ENCODE measurements at places on chromosomes 7 and 10. TPM values are rescaled to one million over a fixed set of nuclear protein-coding genes. Genes with fewer than 3 reads are reported as not detected.

Gene FEZF1
- total RNA-seq, result not detected

Gene TRIM74
- not detected for total RNA-seq

Gene POM121C
- 35.7 TPM for total RNA-seq

- H3K27me3 ChIP-seq, result no peaks in the 10 kb centered on the region
- no peak for DNase-seq
- H3K36me3 ChIP-seq, result no peaks in the 10 kb centered on the region
- H3K4me1 ChIP-seq, result no peaks in the 10 kb centered on the region
These were observed 316.1 kb downstream of the CCDC3 start for GRCh38 chr10:12685261-12686058.

DNA sequence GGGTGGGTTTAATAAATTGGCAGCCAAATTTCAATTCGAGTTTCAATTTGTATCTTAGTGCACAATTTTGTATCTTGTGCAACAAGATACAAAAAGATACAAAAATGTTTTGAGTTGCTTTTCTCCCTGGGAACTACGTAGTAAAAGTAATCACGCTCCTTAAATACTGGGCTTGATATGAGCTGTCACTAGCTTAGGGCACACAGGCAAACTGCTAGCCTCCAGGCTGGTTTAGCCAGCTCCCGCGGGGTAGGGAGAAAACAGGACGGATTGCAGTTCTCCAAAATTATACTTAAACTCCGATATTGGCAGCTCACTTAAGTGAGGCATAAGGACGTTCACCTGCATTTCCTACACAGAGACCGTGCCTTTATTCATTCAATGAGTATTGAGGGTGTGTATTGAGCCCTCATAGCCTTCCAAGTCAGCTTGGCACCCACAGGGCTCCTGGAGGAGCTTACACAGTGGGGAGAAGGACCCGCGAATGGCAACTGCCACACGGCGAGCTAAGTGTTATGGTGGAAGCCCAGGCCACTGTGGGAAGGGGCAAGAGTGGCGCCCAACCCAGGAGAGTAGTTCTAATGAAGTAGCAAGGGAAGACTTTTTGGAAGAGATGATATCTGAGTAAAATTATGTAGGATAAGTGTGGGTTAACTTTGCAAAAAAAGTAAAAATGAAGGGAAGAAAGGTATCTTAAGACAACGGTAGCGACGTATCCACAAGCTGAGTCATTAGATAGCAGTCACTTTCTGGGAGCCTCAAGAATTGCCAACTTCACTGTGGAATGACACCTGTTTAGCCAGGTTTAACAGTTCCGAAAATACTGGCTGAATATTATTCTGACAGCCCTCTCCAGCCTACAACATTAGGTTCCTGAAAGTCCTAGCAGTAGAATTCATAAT, 1.6 kb upstream of the EPC1 start:
- no peak overlapping the region for H3K4me3 ChIP-seq
- H3K27ac ChIP-seq, result no peak overlapping the region
- H3K36me3 ChIP-seq, result peaks cover 13% of the 10 kb centered on the region
- no peaks in the 10 kb centered on the region for H3K27me3 ChIP-seq
- peaks cover 83% of the 10 kb centered on the region for H3K4me1 ChIP-seq
- no peak for DNase-seq

Gene KCP
- total RNA-seq, result 0.70 TPM

- no peaks in the 10 kb centered on the region for H3K27me3 ChIP-seq
- H3K27ac ChIP-seq, result peak overlapping the region; percentile 98
- H3K4me1 ChIP-seq, result peaks cover 41% of the 10 kb centered on the region
- H3K36me3 ChIP-seq, result peaks cover 77% of the 10 kb centered on the region
- H3K4me3 ChIP-seq, result peak overlapping the region; percentile 55
These were observed 902 bp upstream of the CLDN15 start for GRCh38 chr7:101238226-101239182.

Gene TEX36
- total RNA-seq, result not detected

DNA sequence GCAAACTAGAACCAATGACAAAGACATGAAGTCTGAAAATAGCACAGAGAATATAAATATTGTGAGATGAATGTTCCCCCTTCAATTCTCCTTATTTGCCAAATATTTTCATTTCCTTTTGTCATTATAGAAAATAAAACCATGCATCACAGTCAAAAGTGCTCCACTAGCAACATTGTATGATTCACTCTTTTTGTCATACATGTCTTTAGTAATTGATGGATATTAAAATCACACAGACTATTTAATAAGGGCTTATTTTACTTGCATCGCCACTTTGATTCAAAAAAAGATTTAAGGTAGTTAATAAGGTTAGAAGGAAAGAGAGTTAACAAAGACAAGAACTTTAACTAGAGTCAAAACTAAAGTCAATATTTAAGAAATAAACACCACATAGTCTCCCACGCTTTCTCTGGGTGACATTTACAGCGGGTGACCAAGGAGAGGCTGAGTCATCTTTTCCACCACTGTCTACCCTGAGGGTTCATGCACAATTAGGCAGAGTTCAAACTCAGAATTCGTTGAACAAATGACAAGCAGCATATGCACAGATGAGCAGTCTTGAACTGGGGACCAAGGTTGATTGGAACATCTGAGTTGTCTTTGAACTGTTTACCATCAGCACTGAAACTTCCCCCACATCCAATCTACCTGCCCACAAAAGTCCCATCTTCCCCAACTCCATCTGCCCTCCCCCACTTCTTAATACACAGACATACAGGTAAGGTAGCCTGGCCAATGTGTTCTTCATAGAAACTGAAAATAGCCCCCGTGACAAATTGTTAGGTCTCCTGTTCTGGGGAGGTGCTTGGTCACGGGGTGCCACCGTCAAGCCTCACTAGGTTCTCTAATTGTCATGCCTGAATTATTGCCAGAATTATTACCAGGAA, 42.5 kb downstream of the C7orf25 start:
- H3K4me1 ChIP-seq, result no peaks in the 10 kb centered on the region
- H3K27me3 ChIP-seq, result no peaks in the 10 kb centered on the region
- no peak overlapping the region for H3K4me3 ChIP-seq
- H3K36me3 ChIP-seq, result no peaks in the 10 kb centered on the region

DNA sequence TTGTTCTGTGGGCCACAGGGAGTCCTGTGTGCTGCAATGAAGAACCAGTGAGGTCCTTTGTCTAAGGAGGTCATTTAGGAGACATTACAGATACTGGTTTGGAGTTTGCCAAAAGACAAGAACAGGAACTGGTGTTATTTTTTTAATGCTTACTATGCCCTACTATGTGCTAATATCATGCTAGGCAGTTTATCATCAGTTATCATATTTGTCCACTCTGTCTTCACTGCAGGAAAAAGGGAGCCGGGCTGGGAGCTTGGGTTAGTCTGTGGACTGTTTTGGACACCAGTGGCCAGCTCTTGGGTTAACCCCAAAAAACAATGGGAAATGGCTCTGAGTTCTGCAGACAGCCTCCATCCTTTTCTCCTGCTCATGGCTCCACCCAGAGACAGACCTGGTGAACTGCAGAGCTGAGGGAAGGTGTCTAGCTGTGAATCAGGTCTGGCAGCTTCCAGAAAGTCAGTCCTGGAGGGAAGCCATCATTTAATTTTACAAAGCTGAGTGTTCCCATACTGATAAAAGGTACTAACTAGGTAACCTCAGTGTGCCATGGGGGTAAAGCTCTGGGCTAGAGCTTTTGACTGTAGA, 101.2 kb upstream of the ZNF746 start:
- no peaks in the 10 kb centered on the region for H3K27me3 ChIP-seq
- H3K4me1 ChIP-seq, result no peaks in the 10 kb centered on the region
- no peak overlapping the region for H3K4me3 ChIP-seq
- H3K27ac ChIP-seq, result no peak overlapping the region
- H3K36me3 ChIP-seq, result peaks cover 22% of the 10 kb centered on the region

Gene WNT2
- 6.2 TPM for total RNA-seq

DNA sequence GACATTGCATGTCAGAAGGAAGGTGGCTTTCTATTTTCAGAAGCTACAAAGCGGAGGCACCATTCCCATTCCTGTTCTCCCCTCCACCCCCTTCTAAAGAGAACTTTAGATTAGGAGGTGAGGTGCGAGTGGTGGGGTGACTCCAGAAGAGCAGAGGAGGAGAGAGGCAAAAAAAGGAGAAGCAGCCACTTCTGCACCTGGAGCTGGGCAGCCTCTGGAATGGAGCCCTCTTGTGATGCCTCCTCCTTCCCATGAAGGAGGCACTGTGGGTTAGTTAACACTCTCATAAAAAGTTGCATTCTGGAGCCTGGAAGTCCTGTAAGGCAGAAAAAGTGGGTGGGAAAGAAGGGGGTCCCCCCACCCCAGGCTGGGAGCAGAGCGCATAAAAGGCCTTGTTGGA, 4.8 kb downstream of the PTF1A start:
- H3K27ac ChIP-seq, result no peak overlapping the region
- H3K27me3 ChIP-seq, result peaks cover 4% of the 10 kb centered on the region

DNA sequence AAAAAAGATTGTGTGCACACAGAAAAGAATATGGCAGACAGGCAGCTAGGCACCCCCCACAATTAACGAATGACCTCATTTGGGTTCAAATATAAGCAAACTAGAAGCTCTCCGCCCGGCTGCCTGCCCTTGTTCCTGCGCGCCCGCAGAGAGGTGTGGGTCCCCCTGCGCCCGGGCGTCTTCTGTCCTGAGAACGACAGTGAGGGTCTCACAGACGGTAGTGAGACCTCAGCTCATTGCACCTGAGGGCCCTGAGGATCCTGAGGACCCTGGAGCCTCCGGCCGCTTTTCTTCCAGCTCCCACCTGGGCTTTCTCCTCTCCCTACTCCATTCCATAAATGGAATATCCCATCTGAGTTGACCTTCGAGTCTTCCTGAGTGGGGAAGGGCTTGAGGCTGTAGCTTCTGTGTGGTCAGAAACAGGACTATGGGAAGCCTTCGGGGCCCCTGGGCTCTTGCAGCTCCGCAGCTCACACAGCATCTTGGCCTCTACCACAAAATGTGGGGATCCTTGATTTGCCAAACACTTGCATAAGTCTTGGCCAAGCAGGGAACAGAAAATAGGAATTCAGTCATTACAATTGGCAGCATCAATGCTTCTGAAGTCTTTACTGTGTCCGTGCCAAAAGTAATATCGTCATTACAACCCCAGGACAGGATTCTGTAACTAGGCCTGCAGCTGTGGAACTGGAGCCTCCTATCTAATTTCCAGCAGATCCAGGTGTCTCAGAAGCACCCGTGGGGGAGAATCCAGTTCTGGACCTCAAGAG, 43.8 kb downstream of the JAKMIP3 start:
- no peaks in the 10 kb centered on the region for H3K36me3 ChIP-seq
- no peak for DNase-seq

DNA sequence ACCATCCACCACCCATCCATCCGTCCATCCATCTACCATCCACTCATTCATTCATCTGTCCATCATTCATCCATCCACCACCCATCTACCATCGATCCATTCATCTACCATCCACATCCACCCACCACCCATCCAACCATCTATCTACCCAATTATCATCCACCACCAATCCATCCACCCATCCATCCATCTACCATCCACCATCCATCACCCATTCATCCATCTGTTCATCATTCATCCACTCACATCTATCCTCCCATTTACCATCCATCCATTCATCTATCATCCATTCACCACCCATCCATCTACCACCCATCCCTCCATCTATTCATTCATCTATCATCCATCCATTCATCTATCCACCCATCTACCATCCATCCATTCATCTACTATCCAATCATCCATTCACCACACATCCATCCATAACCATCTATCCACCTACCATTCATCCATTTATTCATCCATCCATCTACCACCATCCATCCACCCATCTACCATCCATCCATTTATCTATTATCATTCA, 188.8 kb downstream of the JCAD start:
- no peaks in the 10 kb centered on the region for H3K4me1 ChIP-seq
- no peaks in the 10 kb centered on the region for H3K27me3 ChIP-seq
- no peak overlapping the region for H3K27ac ChIP-seq
- no peaks in the 10 kb centered on the region for H3K36me3 ChIP-seq
- DNase-seq, result no peak

Gene NRCAM
- total RNA-seq, result 4.1 TPM

- peaks cover 26% of the 10 kb centered on the region for H3K27me3 ChIP-seq
- no peaks in the 10 kb centered on the region for H3K36me3 ChIP-seq
- no peaks in the 10 kb centered on the region for H3K4me1 ChIP-seq
- H3K27ac ChIP-seq, result no peak overlapping the region
- no peak overlapping the region for H3K4me3 ChIP-seq
- no peak for DNase-seq
These were observed 741 bp downstream of the PRAP1 start for GRCh38 chr10:133347710-133348517.

DNA sequence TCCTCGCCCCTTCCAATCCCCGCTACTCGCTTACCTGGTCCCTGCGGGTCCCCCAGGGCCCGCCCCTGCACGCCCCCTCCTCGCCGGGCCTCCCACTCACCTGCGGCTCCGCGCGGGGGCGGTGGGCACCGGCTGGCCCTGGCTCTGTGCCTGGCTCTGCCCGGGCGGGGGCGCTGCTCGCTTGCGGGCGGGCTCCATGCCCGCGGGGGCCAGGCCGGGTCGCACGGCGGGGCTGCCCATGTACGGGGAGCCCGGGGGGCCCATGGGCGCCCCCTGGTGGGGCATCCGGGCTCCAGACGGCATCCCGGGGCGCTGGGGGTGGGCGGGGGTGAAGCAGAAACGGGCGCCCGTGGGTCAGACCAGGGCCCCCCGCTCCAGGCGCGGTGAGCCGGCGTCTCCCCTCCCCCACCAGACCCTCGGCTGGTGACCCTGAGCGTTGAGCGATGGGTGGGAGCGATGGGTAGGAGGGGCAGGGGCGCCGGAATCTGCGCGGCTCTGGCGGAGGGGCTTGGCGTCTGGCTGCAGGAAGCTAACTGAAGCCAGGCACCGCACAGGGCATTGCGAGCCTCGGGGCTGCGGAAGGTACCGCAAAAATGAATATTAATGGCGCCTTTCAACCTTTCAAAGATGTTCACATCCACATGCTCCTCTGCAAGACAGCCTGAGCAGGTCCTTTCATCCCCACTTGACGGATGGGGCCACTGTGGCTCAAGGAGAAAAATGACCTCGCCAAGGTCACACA, 3.0 kb downstream of the SMARCD3 start:
- peaks cover 47% of the 10 kb centered on the region for H3K27me3 ChIP-seq
- H3K4me1 ChIP-seq, result peaks cover 61% of the 10 kb centered on the region
- H3K4me3 ChIP-seq, result peak overlapping the region; percentile 40
- DNase-seq, result peak; percentile 90

Gene DMBT1
- not detected for total RNA-seq

Gene C10orf95
- total RNA-seq, result not detected

DNA sequence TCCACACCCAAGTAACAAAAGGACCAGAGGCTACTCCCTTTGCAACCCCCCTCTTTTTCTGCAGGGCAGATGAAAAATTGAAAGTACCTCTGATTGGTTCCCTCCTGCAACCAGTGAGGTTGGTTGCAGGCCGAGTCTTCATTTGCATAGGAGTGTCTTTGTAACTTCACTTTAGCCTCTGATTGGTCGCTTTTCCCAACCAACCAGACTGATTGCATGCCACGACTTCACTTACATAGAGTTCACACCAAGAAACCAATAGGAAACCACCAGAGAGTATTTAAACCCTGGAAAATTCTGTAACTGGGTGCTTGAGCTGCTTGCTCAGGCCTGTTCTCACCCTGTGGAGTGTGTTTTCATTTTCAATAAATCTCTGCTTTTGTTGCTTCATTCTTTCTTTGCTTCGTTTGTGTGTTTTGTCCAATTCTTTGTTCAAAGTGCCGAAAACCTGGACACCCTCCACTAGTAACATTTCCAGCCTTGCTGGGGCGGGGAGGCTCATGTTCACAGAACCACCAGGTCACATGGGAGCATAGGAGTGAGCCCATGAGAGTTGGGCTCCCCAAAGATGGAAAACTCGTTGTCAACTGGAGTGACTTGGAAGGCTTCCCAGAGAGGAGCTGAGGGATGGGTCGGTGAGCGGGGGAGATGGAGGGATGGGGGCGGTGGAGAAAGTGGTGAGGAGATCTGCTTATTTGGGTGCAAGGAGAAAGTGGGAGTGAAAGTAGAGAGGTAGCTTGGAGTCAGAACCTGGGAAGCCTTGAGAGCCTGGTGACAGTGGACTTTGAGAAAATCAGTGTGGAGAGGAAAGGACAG, 223.6 kb downstream of the GFRA1 start:
- H3K4me1 ChIP-seq, result no peaks in the 10 kb centered on the region
- no peak overlapping the region for H3K4me3 ChIP-seq
- H3K27ac ChIP-seq, result no peak overlapping the region
- DNase-seq, result no peak
- H3K27me3 ChIP-seq, result no peaks in the 10 kb centered on the region

All from spleen (tissue), 13 donors.